Bladder microvascular endothelial cell (primary cell): ENCODE measurements at places on chromosomes 7 and 10. TPM values are rescaled to one million over a fixed set of nuclear protein-coding genes. Genes with fewer than 3 reads are reported as not detected.

ASZ1 gene
- not detected in 2 replicates for total RNA-seq

LLCFC1 gene
- not detected in 2 replicates for total RNA-seq

SPDYE8 gene
- total RNA-seq, result not detected in 2 replicates

SPDYE3 gene
- total RNA-seq, result not detected in 2 replicates

CCNJ gene
- total RNA-seq, result 9.6 and 45.9 TPM in 2 replicates

SPDYE2 gene
- not detected in 2 replicates for total RNA-seq

INMT gene
- 0.16 and 0.19 TPM in 2 replicates for total RNA-seq

TET1 gene
- 0.16 and 0.69 TPM in 2 replicates for total RNA-seq

SNCG gene
- total RNA-seq, result 111 and 131 TPM in 2 replicates

IGFBP1 gene
- 0.81 TPM in 1 of 2 replicates, not detected in the other for total RNA-seq

CTAGE8 gene
- total RNA-seq, result not detected in 2 replicates

GHITM gene
- total RNA-seq, result 140 and 165 TPM in 2 replicates

PON1 gene
- total RNA-seq, result under 0.01 TPM in 1 of 2 replicates, not detected in the other

STK32C gene
- total RNA-seq, result 8.6 and 9.9 TPM in 2 replicates

COL28A1 gene
- total RNA-seq, result under 0.01 TPM in 1 of 2 replicates, not detected in the other

ARHGEF35 gene
- 0.06 and 0.32 TPM in 2 replicates for total RNA-seq

MYL10 gene
- total RNA-seq, result not detected in 2 replicates

LIPM gene
- total RNA-seq, result not detected in 2 replicates

TYW1B gene
- total RNA-seq, result 0.97 and 7.1 TPM in 2 replicates

KCNH2 gene
- total RNA-seq, result 0.06 TPM in 1 of 2 replicates, not detected in the other

ZNF138 gene
- total RNA-seq, result 2.8 and 5.5 TPM in 2 replicates

NXPH1 gene
- not detected in 2 replicates for total RNA-seq

PRXL2A gene
- total RNA-seq, result 177 and 199 TPM in 2 replicates

ACTR3C gene
- total RNA-seq, result 0.16 and 5.4 TPM in 2 replicates
